ENCODE measurements at places on chromosomes 7 and 10.

GRCh38 chr10:104277785-104278184, 8.8 kb downstream of the GSTO2 start:
- H3K4me1 ChIP-seq, result no peaks in the 10 kb centered on the region
- peaks cover 8% of the 10 kb centered on the region for H3K27me3 ChIP-seq
- H3K4me3 ChIP-seq, result no peak overlapping the region
- H3K36me3 ChIP-seq, result no peaks in the 10 kb centered on the region

DNA sequence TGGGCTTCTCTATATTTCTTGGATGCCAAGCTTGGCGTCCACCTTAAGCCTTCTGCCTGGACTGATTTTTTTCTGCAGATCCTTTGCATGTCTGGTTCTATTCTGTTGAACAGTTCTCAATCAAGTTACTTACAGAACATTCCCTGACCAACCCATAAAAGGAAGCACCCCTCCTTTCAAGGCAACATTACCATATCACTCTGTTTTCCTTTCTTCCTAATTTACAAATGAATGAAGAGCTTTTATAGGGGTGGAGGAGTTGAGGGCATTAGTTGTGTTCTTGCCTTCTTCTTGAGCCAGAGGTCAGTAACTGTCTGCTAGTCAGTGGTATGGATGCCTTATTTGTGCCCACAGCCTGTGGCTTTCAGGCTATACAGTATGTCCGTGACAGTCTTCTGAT, 361.0 kb downstream of the PHTF2 start:
- H3K36me3 ChIP-seq, result no peaks in the 10 kb centered on the region
- H3K4me3 ChIP-seq, result no peak overlapping the region
- DNase-seq, result no peak
- H3K27ac ChIP-seq, result no peak overlapping the region
- H3K4me1 ChIP-seq, result no peaks in the 10 kb centered on the region

GRCh38 chr10:126892226-126893175, 12.7 kb upstream of the DOCK1 start:
- no peaks in the 10 kb centered on the region for H3K36me3 ChIP-seq
- H3K4me3 ChIP-seq, result no peak overlapping the region
- no peaks in the 10 kb centered on the region for H3K27me3 ChIP-seq
- no peaks in the 10 kb centered on the region for H3K4me1 ChIP-seq
- H3K27ac ChIP-seq, result no peak overlapping the region

DNA sequence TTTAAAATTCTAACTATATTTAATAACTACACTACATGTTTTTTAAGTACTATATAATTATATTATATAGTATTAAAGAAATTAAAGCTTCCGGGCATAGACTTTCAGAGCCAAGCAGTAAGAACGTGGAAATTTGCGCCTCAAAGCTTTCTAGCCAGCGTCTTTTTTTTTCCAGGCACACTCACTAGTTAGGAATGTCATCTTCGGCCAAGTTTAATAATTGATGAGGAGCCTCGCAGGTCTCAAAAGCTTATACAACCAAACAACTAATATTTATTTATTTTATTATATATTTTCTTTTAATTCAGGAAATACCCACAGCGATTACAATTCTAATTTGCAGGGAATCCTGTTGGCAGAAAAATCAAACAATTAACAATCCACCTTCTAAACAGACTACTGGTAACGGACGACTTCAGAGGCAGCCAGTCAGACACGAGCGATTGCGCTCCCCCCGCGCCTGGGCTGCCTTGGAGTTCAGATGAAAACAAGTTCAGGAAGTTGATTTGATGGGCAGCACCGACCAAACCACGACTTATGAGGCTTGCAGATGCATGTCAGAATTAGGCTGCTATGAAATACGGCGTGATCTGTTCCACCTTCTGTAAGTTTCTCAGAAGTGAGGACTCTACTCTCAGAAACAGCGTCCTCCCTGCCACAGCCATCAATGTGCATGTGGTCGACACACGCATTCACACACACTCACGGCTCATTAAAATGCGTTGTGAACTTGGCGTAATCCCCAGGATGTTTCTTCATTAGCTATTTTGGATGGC, 431.8 kb upstream of the MGMT start:
- peaks cover 7% of the 10 kb centered on the region for H3K27me3 ChIP-seq
- H3K4me1 ChIP-seq, result no peaks in the 10 kb centered on the region
- no peak for DNase-seq
- H3K36me3 ChIP-seq, result no peaks in the 10 kb centered on the region

GRCh38 chr7:13743226-13743625, 246.2 kb downstream of the ETV1 start:
- no peak overlapping the region for H3K27ac ChIP-seq
- no peaks in the 10 kb centered on the region for H3K36me3 ChIP-seq
- H3K4me1 ChIP-seq, result no peaks in the 10 kb centered on the region
- no peaks in the 10 kb centered on the region for H3K27me3 ChIP-seq
- no peak for DNase-seq

- H3K36me3 ChIP-seq, result peaks cover 20% of the 10 kb centered on the region
- no peaks in the 10 kb centered on the region for H3K27me3 ChIP-seq
- no peak overlapping the region for H3K4me3 ChIP-seq
- no peak overlapping the region for H3K27ac ChIP-seq
These were observed 40.8 kb downstream of the DNAJB6 start for GRCh38 chr7:157377436-157378124.

GRCh38 chr10:124500757-124501156, 39.1 kb downstream of the LHPP start:
- H3K27ac ChIP-seq, result no peak overlapping the region
- no peaks in the 10 kb centered on the region for H3K27me3 ChIP-seq
- no peak for DNase-seq
- no peak overlapping the region for H3K4me3 ChIP-seq
- peaks cover 17% of the 10 kb centered on the region for H3K36me3 ChIP-seq
